Activated naive CD4-positive, alpha-beta T cell treated with anti-CD3 and anti-CD28 coated beads, Interleukin-2, amount 50 U/mL, for 72 hours (primary cell): ENCODE measurements at places on chromosomes 3 and 15. TPM values are rescaled to one million over a fixed set of nuclear protein-coding genes. Genes with fewer than 3 reads are reported as not detected.

DNA sequence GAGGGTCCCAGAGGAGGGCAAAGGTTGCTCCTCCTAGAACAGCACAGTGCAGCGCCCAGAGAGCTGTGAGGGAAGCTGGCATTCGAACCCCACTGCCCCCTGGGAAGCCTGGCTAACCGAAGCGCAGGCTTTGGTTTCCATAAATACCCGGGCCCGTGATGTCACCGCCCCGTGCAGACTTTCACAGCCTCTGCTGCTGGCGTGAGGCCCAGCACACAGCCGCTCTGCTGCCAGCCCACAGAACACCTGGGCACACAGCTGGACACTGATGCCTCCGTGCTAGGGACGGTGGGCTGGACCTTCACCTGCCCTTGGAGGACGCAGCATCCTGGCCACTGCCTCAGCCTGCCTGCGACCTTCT is 1.0 kb downstream of the IQSEC1 start:
- DNase-seq = no peak

DNA sequence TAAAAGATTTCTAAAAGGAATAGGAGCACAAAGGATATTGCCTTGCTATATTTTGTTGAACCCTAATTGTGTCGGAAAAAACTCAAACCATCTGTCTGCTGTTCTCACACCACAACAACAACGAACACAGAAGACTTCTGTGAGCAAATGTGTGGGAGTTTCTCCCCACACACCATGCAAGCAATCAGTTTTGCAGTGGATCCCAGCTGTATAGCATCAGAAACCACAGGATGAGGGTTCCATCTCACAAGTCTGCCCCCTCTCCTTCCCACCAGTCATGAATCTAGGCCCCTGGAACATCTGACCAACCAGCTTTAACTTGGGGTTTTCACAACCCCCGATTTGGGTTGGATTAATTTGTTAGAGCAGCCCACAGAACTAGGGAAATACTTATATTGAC is 91.3 kb upstream of the SLC4A7 start:
- DNase-seq = no peak

DNA sequence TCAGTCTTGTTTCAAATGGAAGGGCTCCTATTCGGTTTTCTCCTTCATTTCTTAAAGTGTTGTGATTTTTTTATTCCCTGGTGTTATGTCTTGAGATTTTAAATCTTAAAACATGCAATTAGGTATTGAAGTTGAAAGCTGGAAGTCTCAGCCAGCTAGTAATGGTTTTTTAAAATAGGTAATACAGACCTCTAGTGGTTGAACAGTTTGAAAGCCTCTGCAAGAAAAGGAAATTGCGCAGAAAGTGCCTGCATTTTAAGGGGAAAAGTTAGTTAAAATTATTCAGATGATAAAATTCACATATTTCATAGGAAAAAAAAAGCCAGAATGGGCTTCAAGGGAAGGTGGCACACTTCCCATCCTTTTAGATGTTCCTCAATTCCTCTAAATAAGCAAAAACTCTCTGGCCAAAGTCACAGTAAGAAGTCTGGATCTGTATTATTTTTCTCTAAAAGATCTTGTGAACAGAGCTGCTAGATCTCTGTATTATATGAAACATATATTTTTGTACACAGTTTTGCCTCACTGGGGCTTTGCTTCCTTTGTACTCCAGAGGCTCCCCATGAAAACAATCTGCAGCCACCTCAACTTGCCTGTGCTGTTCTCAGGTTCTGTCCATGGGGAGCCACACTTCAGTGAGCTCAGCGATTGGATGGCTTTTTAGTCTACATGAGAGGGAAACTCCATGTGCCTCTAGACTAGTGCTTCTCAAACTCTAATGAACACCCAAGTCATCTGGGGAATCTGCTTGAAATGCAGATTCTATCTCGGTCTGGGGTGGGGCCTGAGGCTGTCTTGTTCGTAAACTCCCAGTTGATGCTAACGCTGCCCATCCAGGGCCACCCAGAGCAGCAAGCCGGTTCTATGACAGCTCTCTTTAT is 21.5 kb downstream of the AGTR1 start:
- no peak for DNase-seq

DNA sequence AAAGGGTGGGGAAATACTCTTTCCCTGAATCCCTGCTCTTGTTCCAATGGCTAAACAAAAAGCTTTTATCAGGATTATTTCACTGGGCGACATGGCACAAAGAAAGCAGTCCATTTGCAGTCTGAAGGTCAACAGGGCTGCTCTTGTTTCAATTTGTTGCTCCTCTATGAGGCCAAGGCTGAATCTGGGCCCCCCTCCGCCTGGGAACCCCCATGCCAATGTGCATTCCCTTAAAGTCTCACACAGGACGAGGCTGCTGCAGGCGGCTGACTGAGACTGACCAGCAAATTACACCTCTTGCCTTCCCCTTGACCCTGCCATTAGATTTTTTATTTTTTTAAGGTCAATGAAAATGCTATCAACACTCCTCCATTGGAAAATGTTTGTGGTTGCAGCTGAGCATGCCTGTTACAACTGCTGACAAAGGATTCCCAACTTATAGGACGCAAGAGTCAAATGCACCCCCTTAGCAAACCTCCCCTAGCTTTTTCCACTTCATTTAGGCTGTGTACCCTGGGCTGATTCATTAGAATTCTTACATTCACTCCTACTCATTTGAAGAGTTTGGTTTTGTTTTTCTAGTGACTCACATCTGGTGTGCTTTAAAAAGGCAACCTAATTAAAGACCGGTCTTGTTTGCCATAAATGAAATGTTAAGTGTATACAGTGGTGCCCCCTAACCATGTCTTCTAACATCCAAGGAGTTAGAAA is 60.8 kb upstream of the ARHGEF3 start:
- no peak for DNase-seq

GRCh38 chr3:156513619-156514018 is 41.3 kb downstream of the SSR3 start:
- no peak for DNase-seq

DNA sequence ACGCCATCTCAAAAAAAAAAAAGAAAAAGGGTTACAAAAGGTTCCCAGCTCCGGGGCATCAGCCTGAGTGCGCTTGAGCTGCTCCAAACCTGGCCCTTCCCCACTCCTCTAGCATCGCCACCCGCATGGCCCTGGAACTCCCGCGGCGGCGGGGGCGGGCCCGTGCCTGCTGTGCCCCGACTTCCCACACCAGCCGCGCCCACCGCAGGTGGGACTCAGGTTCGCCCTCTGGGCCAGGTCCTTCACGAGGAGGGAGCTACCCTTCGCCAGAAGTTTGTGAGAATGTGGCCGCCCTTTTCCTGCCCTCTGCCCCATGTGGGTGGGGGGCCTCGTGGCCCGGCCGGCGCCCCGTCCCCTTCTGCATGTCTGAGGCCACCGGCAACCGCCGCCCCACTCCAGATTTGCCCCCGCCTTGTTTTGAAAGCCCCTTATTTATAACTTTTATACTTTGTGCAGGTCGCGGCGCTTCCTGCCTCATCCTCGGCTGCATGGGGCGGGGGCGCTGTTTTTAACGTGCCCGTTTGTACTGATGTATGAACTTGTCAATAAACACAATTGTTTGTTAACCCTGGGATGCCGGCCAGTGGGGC is 507 bp upstream of the JMJD7 start:
- no peak for DNase-seq

DNA sequence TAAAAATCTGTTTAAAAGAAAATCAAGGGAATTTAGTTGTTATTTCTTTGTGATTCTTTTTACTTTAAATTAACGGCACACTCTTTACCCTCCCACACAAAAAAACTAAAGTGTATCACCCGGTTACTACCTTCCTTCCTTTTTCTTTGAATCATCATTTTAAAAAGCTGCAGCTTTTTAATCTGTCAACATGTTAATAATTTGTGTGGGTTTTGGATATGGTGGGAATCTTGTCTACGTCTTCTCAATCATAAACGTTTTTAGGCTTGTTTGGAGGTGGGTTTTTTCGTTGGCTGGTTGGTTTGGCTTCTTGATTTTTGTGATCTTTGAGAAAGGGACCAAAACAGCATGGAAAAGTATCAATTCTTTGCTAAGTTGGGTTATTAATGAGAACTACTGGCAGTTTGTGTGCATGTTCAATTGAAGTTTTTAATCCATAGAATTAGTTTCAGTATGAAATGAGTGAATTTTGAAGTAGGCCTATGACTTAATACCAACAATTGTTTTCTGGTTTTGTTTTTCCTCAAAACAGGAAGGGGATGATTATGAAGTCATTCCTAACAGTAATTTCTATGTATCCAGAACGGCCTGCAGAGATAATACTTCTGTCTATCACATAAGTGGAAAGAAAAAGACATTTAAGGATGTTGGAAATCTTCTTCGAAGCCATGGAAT is 4.5 kb downstream of the SMC4 start:
- DNase-seq = no peak

- DNase-seq = no peak
Observed at GRCh38 chr15:90735923-90736322, 18.8 kb downstream of the BLM start.

GRCh38 chr3:126414961-126415660 is 20.4 kb downstream of the CFAP100 start:
- no peak for DNase-seq

DNA sequence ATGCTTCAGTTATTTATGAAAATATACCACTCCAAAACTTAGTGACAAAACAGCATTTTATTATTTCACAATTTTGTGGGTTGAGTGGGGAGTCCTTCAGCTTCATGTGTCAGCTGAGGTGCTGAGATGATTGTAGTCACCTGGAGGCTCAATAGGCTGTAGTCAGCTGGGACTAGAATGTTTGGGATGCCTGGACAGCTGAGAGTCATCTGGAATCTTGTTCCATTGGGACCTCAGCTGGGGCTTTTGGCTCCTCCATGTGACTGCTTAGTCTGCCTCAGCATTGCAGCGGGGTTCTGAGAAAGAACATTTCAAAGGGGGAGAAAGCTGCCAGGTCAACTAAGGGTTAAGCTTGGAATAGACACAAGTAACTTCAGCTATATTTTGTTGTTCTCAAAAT is 13.4 kb downstream of the STT3B start:
- no peak for DNase-seq

GRCh38 chr3:133113526-133113925 is 75.3 kb downstream of the TMEM108 start:
- DNase-seq = no peak

DNA sequence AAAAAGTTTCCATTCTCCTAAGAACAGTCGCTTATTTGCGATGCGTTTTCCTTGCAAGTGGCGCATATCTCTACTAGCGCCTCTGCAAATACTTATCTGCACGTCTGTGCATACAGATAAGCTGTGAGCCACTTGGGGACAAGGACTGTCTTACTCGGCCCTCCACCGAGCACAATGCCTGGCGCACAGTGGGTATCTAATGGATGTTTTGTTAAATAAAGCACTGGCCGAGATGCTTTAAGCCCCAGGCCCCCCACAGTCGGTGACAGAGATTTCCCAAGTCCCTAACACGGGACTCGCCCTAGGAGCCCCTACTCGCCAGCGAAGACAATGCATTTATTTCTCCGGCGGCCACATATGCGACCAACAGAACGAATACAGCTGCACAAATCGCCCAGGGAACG is 503 bp downstream of the HLTF start:
- peak; percentile 22 for DNase-seq

- peak; percentile 74 for DNase-seq
Observed at GRCh38 chr3:186534113-186534669, 10.0 kb downstream of the CRYGS start.

DNA sequence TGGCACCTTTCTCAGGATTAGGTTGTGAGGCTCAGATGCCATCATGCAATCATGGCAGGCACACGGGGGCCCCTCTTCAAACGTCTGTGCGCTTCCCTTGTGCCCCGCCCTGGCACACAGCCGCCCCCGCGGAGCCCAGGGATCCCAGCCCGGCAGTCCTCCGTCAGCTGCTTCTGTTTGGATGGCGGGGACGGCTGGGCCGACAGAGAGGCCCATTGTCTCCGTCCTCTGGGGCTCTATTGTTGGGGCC is 849 bp upstream of the HDAC11 start:
- no peak for DNase-seq

- no peak for DNase-seq
Observed at GRCh38 chr15:38048001-38048455, 113.6 kb downstream of the TMCO5A start.

- DNase-seq = no peak
Observed at GRCh38 chr3:194738254-194739093, 52.8 kb downstream of the FAM43A start.

GRCh38 chr15:45448066-45448915 is 69.9 kb upstream of the GATM start:
- no peak for DNase-seq

The LRTM1 gene
- total RNA-seq = not detected

The PLSCR4 gene
- not detected for total RNA-seq

The AMT gene
- total RNA-seq = 3.1 TPM

The CDHR4 gene
- 0.25 TPM for total RNA-seq

The RHCG gene
- not detected for total RNA-seq

The ZNF774 gene
- 0.99 TPM for total RNA-seq

The COL6A5 gene
- total RNA-seq = not detected

The ROPN1B gene
- not detected for total RNA-seq

The KLHL6 gene
- total RNA-seq = 47.0 TPM

The LTK gene
- 0.51 TPM for total RNA-seq

The CADM2 gene
- total RNA-seq = not detected
